ENCODE measurements at places on chromosomes 5 and 9.

DNA sequence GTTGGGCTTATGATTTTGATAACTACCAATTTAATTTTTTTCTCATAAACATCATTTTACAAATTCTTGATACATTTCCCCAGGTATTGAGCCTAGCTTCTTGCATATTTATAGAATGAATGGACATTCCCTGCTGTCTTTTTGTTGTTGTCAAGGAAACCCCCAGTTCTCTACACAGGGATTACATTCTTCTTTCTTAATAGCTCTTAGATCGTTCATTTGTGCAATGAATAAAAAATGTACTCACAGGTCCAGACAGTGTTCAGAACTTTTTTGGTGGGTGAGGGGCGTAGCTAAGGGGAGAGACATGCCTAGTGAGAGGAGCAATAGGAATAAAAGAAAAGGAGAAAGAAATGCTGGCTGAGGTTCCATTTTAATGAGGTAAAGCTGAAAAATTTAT is 58.6 kb downstream of the VCAN start:
- DNase-seq, result no peak

DNA sequence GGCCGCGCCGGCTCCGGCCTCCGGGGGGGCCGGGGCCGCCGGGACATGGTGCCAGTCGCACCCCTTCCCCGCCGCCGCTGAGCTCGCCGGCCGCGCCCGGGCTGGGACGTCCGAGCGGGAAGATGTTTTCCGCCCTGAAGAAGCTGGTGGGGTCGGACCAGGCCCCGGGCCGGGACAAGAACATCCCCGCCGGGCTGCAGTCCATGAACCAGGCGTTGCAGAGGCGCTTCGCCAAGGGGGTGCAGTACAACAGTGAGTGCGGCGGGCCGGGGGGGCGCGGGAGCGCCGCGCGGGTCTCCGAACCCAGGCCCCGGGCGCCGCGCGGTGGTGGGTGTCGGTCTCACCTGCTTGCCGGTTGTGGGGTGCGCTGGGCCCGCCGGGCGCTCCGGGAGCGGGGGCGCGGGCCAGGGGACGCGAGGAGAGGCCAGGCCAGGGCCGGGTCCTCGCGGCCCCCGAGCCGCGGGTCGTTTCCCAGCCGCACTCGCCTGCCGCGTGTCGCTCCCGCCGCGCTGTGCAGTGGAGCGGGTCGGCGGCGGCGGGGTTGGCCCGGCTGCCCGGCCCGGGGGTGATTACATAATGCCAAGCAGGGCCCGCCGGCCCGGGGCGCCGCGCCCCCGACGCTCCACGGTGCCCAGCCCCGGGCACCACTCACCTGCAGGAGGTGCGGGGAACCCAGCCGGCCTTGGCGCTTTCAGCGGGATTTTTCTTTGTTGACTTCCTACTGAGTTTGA is 492 bp downstream of the RABL6 start:
- DNase-seq, result peak; percentile 22

- DNase-seq, result no peak
These were observed 10.0 kb downstream of the MAP1B start for GRCh38 chr5:72117307-72117706.

- no peak for DNase-seq
These were observed 39.9 kb downstream of the MVB12B start for GRCh38 chr9:126366366-126367011.

- peak; percentile 62 for DNase-seq
These were observed 6.1 kb upstream of the RNF183 start for GRCh38 chr9:113309204-113309813.

DNA sequence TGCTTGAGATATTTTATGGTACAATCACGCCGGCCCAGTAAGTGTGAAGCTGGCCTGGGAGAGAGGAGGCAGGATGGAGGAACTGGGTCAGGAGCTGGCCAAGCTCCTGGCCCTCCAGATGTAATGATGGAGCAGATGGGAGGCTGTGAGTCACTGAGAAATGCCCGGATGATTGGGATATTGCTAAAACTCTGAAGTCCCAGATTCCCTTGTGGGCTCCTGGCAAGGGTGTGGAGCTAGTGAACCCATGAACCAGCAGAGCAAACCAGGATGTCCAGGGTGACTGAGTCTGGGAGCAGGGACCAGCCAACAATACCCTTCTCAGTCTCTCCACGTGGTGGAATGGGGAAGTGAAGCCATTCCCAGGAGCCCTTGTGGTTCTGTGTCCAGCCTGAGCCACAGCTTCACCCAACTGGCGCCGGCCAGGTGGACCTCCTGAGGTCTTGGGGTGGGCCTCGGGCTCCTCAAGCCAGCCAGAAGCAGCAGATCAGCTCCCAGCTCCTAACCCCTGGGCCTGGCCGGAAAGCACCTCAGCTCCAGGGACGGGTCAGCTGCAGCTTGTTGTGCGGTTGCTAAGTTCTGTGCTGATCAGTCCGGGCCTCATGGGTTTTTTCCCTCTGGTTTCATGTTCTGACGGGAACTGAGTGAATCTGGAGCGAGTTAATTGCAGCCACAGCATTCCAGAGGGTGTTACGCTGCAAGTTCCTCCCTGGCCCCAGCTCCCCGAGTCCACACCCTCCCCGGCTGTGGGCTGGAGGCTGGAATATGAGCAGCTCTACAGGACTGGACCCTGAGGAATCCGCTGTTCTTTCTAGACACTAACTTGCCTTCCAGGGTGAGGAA is 37.6 kb downstream of the DUSP1 start:
- DNase-seq, result no peak

DNA sequence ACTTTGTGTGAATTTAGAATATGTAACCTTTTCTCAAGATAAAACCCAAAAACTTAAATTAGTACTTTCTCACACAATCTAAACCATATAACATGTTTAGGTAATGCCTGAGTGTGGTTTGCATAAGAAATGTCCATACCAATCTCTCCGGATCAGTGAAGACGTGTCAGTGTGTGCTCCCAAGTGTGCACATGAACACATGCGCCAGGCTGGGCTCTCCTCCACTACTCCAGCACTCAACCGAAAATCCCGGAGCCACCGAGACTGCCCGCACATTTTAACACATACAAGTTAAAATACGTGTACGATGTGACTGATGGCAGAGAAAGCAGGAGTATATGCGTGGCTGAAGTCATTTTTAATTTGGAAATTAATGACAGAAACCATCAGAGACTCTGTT is 658.4 kb downstream of the EFNA5 start:
- DNase-seq, result no peak

DNA sequence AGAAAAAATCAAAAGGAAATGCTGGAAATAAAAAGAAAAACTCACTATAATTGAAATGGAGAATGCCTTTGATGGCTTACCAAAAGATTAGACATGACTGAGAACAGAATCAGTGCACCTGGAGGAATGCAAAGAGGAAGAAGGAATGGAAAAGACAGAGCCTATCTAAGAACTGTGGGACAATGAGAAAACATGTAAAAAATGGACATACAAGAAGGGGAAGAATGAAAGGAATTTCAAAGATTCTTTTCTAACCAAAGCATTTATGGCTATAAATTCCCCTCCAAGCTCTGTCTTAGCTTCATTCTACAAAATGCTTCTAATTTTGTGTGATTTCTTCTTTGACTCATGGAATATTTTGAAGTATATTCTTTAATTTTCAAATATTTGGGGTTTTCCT is 47.5 kb upstream of the CLK4 start:
- no peak for DNase-seq

GRCh38 chr9:81318571-81318970 is 370.8 kb downstream of the TLE1 start:
- DNase-seq, result no peak

DNA sequence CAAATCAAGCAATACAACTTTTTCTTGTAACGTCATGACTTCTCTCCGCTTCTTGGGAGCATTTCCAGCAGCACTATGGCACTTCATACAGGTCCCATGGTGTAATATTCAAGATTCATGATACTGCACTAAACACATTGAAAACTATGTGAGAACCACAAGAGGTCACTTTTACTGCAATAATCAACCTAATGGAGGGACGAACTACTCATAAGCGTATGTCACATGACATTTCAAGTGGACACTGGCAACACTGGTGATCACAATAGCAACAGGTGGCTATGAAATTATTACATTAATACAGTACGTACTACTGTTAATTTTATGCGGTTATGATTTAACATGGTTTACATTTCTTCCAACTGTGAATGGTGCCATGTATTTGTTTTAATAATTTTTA is 78.6 kb upstream of the TBC1D9B start:
- no peak for DNase-seq

Data from MM.1S (cell line).